Right renal cortex interstitium (tissue), 3 donors: ENCODE measurements at places on chromosomes 4 and X. TPM values are rescaled to one million over a fixed set of nuclear protein-coding genes. Genes with fewer than 3 reads are reported as not detected.

DNA sequence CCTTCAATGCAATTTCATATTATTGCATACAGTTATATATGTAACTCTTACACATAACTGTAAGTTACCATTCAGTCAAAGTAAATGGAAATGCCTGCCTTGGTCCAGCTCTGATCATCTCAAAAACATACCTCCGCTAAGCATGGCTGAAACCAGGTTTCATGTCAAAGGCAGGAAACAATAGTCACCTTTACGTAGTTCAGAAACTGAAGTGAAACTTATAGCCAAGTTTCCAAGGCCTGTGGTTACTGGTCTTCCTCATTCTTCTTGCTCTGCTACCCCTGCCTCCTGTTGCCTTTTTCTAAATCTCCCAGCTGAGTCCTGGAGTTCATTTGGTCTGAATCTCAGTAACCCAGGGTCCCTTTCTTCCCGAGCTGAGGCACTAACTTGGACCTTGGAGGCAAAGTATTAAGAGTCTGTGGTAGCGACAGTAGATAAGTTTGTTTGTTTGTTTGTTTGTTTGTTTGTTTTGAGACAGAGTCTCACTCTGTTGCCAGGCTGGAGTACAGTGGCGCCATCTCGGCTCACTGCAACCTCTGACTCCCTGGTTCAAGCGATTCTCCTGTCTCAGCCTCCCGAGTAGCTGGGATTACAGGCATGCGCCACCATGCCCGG is 30.8 kb downstream of the DAPP1 start:
- DNase-seq, result no peak

DNA sequence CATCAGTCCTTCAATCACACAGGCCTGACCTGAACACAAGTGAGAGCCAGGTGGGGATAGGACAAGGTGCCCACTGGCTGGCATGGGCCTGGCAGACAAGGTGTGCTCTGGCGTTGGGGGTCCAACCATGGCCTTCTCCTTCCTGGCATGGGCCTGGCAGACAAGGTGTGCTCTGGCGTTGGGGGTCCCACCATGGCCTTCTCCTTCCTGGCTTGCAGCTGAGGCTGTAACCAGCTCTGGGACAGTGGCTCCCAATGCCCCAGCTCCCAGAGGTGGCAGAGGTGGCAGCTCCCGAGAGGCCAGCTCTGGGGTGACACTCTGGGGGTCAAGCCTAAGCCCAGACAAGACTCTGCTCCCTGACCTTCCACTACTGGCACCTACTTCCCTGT is 62.6 kb downstream of the JAKMIP1 start:
- DNase-seq, result no peak

GRCh38 chr4:144714166-144714565 is 68.2 kb downstream of the HHIP start:
- no peak for DNase-seq

DNA sequence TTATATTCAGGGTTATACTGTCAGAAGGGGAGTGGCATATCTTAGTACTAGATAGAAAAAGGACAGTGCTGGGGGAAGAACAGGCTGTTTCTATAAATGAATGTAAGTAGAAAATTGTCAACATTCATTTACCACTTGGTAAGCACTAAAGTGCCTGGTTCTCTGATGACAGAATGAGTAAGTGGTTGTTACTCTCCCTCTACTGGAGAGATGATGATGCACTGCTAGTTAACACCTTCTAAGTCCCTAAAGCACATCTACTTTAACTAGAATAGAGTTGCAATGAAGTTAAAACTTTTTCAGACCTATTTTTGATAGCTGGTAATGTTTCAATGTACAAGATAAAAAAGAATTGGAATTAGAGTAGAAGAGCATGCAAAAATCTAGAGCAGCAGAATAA is 214.5 kb downstream of the KLHL4 start:
- DNase-seq, result no peak

DNA sequence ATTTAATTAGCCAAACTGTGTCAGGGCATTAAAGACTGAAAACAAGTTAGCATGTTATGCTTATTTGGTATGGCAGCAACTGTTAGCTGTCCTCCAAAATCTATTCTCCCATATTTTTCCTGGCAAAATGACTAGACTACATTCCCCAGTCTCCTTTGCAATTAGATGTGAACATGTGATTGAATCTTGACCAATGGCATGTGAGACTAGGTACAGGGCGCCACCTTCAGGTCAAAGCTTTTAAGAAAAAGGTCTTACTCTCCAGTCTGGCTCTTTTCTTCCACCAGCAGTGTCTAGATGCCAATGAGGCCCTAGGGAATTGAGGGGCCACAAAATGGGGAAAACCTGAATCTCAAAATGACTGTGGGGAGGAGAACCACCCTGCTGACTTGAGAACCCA is 408.2 kb downstream of the SMARCA1 start:
- no peak for DNase-seq

DNA sequence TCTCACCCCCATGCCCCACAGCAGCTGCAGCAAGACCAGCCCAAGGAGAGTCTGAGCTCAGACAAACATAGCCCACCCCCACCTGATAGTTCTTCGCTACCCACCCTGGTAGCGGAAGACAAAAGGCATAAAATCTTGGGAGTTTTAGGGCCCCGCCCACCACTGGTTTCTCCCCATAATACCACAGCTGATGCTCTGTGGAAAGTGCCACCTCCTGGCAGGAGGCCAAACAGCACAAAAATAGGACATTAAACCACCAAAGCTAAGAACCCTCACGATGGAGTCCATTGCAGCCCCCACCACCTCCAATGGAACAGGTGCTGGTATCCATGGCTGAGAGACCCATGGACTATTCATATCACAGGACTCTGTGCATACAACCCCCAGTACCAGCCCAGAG is 226.7 kb downstream of the SNCA start:
- DNase-seq, result no peak

- peak; percentile 84 for DNase-seq
Observed at GRCh38 chr4:2934813-2935761, 28.1 kb downstream of the NOP14 start.

GRCh38 chrX:112668476-112669409 is 11.0 kb downstream of the LHFPL1 start:
- DNase-seq, result no peak

DNA sequence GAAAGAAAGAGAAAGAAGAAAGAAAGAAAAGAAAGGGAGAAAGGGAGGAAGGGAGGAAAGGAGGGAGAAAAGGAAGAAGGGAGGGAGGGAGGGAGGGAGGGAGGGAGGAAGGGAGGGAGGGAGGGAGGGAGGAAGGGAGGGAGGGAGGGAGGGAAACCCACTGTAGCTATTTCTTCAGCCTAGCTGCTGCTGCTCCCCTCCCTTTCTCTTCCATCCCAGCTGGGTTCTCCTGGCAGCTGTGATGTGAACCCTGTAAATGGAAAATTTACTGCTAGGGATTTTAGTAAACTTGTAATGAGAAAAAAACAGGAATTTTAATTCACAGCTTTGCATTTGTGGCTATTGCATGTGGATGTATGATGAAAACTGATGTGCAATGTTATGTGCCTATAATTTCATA is 8.0 kb downstream of the NR0B1 start:
- no peak for DNase-seq

DNA sequence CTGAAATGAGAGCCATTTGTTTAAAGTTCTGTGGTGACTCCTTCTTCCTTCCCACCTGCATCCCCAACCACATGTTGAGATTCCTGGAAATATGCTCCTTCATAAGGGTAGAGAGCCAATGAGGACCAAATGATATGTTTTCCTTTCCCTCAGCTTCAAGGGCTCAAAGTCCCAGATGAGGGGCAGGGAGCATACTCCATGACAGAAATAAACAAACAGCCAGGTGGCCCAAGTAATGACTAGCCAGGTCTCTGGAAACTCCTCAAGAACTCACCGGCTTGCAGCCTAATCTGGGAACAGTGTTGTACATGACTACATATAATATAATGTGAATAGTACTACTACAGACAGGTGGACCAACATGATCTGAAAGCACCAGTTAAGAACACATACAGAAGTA is 392.3 kb downstream of the PACRGL start:
- DNase-seq, result no peak

DNA sequence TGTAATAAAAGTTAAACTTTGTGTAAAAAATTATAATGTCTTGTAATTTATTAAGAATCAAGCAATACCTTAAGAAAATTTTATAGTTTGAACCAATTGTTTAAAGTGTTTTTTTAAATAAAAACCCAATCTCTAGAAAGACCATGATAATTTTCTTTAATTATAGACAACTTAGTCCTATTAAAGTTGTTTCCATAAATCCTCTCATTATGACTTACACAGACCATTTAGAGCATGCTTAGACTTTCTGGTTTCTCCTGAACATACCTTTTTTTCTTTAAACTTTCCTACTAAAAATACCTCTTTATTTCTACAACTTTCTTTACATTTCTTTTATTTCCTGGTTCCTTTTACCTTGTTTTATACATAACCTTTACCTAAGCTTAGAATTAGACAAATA is 837.4 kb downstream of the PCDH19 start:
- no peak for DNase-seq

DNA sequence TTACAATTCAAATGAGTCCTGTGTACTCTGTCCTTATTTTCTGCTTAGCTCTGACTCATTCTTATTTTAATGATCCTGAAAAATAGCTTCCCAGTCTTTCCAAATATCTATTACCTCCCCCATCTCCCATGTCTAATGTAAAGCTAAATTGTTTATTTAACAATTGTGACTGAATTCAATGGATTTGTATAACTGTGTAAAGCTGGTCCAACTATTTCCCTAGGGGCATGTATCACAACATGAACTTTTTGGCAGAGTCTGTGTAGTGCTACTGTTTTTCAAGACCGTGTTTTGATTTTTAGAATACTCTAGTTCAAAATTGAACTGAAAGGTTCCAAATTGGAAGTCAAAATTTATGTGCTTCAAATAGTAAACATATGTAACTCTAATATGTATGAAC is 67.8 kb downstream of the SPCS3 start:
- no peak for DNase-seq

Gene ADH1A
- polyA plus RNA-seq, result 0.64 TPM

Gene PCDH11X
- polyA plus RNA-seq, result 0.19 TPM

Gene GRIPAP1
- polyA plus RNA-seq, result 50.6 TPM

Gene CTAG1A
- not detected for polyA plus RNA-seq

Gene C1QTNF7
- polyA plus RNA-seq, result 28.1 TPM

Gene GJB1
- polyA plus RNA-seq, result 43.3 TPM
